ENCODE measurements at places on chromosomes 16 and 17.

DNA sequence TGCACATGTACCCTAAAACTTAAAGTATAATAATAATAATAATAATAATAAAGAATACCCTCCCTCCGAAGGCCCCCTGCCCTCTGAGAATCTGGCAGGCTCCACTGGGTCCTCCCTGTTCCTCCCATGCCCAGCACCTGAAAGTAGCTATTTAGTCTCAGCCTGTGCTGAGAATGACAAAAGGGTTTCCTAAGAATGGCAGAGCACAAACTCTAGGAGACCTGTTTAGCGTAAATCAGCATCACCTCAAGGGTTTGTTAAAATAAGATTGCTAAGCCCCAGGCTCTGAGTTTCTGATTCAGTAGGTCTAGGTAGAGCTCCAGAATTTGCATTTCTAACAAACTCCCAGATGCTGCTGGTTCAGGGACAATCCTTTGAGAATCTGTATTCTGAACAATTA lies 606.8 kb upstream of the CDH11 start:
- DNase-seq = no peak

GRCh38 chr16:29231244-29231643 lies 175.3 kb downstream of the NPIPB11 start:
- no peak for DNase-seq

DNA sequence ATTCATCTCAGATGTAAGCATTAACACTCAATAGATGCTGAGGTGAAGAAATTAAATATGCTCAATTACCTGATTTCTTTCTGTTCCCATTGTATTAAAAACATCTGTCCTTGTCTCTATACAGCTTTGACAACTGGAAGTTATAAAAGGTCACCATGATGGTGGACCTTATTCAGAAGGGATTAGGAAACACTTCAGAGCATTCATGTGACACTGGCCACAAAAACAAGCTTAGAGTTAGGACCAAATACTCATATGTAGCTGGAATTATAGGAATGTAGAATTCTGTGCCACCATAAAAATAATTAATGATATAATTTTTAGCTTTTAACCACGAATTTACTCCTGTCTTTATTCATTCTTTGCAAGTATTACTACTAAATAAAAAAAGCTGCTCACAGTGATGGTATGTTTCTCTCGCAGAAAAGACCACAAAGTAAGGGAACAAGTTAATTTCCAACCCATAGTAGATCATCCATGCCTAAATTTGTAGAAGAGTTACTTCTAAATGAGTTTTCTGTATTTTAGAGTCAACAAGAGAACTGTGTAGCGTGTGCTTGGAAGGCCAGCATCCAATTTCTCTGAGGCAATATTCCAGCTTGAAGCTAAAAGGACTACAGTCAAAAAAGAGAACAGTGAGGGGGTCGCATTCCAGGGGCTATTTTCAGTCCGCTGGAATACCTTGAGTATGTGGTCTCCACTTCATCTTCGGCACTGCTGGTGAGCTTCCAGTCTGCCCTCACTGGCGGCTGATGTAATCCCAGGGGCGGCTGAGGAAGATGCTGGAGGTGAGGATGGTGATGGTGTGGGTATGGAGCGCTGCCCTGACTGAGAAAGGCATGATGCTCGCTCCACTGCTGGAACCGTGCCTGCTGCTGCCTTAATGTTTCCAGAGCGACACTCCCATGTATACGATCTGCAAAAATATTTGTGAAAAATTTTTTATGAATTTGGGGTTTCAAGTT lies 63.7 kb downstream of the CACNG1 start:
- no peak for DNase-seq

DNA sequence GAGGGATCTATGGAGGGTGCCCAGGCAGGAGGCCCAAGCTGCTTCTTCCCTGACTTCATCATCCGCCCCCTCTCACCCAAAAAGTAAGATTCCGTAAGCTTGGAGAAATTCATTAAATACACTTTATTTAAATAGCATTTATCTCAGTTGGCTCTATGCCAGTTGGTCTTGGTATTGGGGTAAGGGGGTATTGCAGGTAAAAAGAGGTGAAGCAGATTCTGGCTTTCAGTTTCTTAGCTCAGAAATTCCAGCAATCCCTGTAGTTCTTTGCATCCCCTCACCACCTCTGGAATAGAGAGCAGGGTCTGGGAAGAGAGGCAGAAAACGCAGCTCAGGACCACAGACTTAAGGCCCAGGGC lies 750 bp upstream of the ALDOC start:
- DNase-seq = no peak

- no peak for DNase-seq
These were observed 58.7 kb upstream of the DLX4 start for GRCh38 chr17:49910094-49910857.

GRCh38 chr16:11915114-11915643 lies 577 bp downstream of the GSPT1 start:
- peak; percentile 47 for DNase-seq

- no peak for DNase-seq
These were observed 18.1 kb downstream of the TMC7 start for GRCh38 chr16:19001788-19002187.

GRCh38 chr17:80261159-80261894 lies 675 bp downstream of the RNF213 start:
- DNase-seq = peak; percentile 85

- DNase-seq = no peak
These were observed 18.7 kb upstream of the ANKRD40CL start for GRCh38 chr17:50785946-50786570.

GRCh38 chr16:73058616-73059409 lies 10.9 kb upstream of the ZFHX3 start:
- no peak for DNase-seq
